ENCODE measurements at places on chromosomes 3 and 15. TPM values are rescaled to one million over a fixed set of nuclear protein-coding genes. Genes with fewer than 3 reads are reported as not detected.

GATM gene
- total RNA-seq, result not detected

CELF6 gene
- total RNA-seq, result not detected

CCDC9B gene
- 10.8 TPM for total RNA-seq

PODXL2 gene
- total RNA-seq, result 5.3 TPM

MKRN3 gene
- total RNA-seq, result not detected

TMEM207 gene
- total RNA-seq, result not detected

RTP3 gene
- not detected for total RNA-seq

ZNF197 gene
- 9.8 TPM for total RNA-seq

NPAP1 gene
- not detected for total RNA-seq

SLC12A8 gene
- 0.16 TPM for total RNA-seq

TOP2B gene
- 56.5 TPM for total RNA-seq

ARGFX gene
- total RNA-seq, result not detected

GHSR gene
- not detected for total RNA-seq

SCN5A gene
- total RNA-seq, result 5.2 TPM

P2RY14 gene
- not detected for total RNA-seq

ARHGEF3 gene
- 12.0 TPM for total RNA-seq

ISG20 gene
- total RNA-seq, result 9.9 TPM

AADACL2 gene
- not detected for total RNA-seq

CTXN2 gene
- not detected for total RNA-seq

CPEB1 gene
- total RNA-seq, result 0.06 TPM

CHAC1 gene
- 3.5 TPM for total RNA-seq

MFSD1 gene
- 46.1 TPM for total RNA-seq

POLQ gene
- total RNA-seq, result 7.8 TPM

MIX23 gene
- 28.3 TPM for total RNA-seq

HYAL3 gene
- 9.1 TPM for total RNA-seq
